ENCODE measurements at places on chromosomes 12 and 14.

DNA sequence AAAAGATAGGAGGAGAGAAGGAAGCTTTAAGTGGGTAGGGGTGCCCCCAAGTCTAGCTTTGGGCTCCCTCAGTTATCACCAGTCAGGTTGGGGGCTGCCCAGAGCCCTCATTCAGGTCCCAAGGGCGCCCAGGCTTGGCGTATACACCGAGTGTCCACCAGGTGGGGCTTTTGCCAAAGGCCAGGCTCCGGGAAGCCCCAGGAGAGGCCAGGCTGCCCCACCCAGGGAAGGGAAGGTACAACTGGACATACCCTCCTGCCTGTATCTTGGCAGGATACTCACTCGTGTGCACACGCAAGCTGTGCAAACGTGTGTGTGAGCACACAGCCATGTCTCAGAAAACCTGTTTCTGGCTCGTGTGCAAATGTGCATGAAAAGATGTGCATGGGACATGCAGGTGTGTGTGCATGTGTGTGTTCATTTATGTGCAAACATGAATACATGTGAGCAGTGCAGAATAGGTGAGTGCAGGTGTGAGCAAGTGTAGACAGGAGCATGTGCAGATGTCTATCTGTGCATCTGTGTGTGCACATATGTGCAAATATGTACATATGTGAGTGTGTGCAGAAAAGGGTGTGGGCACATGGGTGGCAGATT is 103.9 kb upstream of the MYL2 start:
- peak; percentile 4 for DNase-seq

- no peak for DNase-seq
These were observed 39.4 kb downstream of the SH2B3 start for GRCh38 chr12:111444925-111445725.

GRCh38 chr14:68466491-68466977 is 326.3 kb downstream of the ZFP36L1 start:
- DNase-seq, result peak; percentile 95

- no peak for DNase-seq
These were observed 157.6 kb downstream of the PRKCH start for GRCh38 chr14:61478971-61479473.

DNA sequence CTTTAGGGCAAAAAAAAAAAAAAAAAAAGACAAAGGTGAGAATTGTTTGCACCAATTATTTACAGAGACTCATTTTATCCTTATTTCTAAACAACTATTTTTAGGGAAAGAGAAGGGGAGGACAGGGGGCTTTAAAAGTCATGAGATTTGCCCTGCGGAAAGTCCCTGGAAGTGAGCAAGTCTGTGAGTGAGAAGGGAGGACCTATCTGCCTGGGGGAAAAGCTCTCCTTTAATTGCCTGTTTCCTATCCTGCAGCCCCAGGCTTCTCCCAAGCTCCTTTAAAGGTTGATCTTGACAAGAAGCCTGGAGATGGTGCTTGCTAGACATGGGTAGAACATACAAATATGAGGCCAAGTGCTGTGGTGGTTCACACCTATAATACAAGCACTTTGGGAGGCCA is 8.3 kb upstream of the CHST11 start:
- DNase-seq, result no peak

DNA sequence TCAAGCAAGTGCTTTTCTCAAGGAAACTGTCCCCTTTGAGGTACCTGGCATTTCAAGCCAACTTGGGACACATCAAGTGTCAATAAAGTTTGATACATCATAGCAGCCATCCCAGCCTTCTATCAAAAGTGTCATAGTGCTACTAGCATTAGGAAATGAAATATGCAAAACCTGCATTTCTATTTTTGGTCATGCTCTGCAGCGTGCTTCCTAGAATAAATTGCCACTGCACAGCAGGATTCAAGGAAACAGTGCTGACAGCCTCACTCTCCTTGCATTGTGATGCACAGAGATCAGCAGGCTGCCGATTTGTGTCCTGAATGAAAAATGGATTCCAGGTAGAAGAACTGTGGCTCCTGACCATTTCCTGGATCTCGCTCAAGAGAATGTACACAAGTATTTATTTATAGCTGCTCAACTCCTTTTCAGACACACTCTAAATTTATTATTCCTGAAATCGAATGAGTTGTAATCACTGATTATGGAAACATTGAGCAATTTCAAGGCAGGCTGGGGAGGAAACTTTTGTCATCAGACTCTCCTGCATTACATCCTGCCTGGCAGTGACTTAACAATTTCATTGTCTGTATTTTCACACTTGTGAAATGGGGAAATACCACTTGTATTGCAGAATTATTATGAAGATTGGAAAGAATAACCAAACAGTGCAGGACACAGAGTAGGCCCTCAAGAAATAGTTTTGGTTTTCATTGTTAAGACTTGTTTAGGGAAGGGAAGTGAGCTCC is 120.9 kb downstream of the SLC38A6 start:
- DNase-seq, result peak; percentile 83

GRCh38 chr14:54699735-54700134 is 132.8 kb downstream of the SAMD4A start:
- no peak for DNase-seq

DNA sequence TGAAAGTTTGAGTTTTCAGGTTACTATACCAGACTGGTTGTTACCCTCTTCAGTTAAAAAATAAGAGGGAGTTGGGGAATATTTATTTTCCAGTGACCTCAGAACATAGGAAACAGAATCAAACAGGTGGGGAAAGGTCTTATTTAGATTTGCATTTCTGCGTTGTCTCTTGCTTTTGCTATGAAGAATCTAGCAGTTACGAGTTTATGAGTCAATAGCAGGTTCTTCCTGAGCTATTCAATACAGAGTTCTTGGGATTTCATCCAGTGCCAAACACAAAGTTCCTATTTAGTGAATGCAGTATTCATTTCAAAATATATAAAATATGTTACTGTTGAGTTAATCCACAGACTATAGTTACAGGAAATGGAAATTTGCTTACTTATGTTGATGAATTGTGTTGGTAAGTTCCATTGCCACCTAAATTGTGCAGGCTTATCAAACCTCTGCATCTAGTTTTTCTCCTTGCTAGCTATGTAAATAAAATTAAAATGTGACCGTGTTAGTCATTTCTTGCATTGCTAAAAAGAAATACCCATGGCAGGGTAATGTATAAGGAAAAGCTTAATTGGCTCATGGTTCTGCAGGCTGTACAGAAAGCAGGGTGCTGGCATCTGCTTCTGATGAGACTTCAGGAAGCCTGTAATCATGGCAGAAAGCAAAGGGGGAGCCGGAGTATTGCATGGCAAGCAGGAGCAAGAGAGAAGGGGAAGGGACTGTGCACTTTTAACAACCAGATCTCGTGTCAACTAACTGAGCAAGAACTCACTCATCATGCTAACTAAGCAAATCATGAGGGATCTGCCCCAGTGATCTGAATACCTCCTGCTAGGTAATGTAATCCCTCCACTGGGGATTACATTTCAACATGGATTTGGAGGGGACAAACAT is 110.2 kb downstream of the KTN1 start:
- no peak for DNase-seq

DNA sequence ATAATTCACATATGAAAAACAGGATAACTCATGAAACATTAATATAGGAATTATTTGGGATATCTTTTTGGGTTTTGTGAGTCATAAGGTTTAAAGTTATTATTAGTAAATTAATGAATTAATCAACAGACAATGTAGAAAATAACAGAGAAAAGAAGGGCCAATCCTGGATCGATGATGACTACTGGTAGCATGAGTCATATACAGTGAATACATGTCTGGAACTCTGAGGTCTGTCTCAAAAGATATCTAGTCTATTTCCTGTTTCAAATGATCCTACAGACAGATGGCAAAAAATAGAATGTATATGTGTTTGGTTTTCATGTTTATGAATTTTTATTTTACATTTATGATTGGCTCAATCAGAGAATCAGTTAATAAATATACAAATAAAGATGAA is 86.4 kb upstream of the RTL1 start:
- DNase-seq, result peak; percentile 64

DNA sequence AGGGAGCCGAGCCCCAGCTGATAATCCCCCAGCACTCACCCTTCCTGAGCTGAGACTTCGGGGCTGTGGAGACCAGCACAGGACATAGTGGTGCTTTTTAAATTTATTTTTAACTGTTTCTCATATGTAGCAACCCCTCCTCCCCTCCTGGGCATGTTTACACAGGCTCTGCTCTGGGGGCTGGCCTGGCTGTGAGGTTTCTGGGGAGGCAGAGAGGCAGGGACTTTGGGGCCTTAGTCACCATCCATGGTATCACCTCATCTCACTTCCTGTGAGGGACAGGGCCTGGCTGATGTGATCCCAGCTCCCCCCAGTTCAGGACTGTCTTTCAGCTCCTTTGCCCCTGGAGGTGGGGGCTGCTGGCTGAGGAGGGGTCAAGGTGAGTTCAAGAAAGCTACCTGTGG is 20.4 kb downstream of the VASH1 start:
- no peak for DNase-seq

GRCh38 chr14:68652433-68652690 is 140.5 kb downstream of the ZFP36L1 start:
- DNase-seq, result no peak

DNA sequence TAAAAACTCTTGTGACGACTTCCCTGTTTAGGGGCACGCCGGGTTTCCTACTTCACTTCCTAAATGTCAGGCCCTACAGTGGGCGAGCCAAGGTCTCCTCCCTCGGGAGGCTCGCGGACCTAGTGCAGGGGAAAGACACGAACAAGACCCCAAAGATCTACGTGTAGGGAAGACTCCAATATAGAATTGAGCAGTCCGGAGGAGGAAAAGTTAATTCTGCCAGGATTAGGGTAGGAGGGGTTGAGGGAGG is 564 bp downstream of the ATXN3 start:
- no peak for DNase-seq

GRCh38 chr12:119679490-119679889 is 11.6 kb downstream of the PRKAB1 start:
- DNase-seq, result no peak

GRCh38 chr12:16692099-16692498 is 86.1 kb upstream of the LMO3 start:
- no peak for DNase-seq

GRCh38 chr12:70154087-70154638 is 89.1 kb upstream of the CNOT2 start:
- no peak for DNase-seq

- DNase-seq, result no peak
These were observed 192.9 kb upstream of the NUDT4 start for GRCh38 chr12:93184672-93185368.

GRCh38 chr12:101297661-101298060 is 17.8 kb downstream of the UTP20 start:
- DNase-seq, result no peak

DNA sequence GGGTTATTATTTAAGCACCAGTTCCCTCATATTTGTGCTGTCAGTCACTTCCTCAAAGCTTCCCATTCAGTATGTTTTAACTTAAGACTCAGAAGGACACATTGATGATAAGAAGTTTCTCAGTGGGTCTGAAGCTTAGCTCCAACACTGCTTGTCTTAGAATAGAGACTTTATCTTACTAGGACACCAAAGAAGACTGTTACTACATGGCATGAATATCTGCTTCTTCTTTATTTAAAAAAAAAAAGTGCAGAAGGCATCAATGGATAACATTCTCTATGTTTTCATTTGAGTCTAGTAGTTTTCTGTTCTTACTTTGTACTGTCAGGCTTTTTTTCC is 404.2 kb downstream of the DAD1 start:
- DNase-seq, result no peak

DNA sequence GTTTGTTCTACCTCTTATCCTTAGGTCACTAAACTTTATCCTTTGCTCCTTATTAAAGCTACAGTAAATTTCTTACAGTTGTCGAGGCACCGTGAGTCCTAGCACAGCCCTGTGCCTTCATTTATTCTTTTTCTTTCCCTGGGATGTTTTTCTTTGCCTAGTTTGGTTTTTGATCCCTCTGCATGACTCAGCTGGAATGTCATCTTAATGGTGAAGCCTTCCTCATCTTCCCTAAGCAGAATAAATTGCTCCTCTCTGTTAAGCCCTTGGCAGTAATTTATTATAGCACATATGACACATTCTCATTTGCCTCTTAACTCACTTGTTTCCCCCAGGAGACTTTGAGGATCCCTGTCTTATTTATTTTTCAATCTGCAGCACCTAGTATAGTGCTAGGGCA is 16.6 kb downstream of the ACTR10 start:
- DNase-seq, result peak; percentile 48

- peak; percentile 67 for DNase-seq
These were observed 63.4 kb upstream of the SLCO1C1 start for GRCh38 chr12:20631711-20632110.

GRCh38 chr12:127722611-127723010 is 544.4 kb upstream of the TMEM132C start:
- no peak for DNase-seq

GRCh38 chr12:124445121-124445718 is 122.2 kb downstream of the NCOR2 start:
- DNase-seq, result no peak

DNA sequence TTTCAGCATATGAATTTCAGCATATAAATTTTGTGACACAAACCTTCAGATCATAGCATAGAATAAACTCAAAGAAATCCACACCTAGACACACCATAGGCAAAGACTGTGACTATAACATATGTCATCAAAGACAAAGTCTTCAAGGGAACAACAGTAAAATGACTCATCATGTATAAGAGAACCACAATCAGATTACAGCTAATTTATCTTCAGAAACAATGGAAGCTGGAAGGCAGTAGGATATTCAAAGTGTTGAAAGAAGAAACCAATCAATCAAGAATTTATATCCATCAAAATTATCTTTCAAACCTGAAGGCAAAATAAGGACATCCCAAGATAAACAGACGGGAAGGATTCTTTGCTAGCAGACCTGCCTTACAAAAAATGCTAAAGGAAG is 29.0 kb downstream of the DLK1 start:
- peak; percentile 34 for DNase-seq

GRCh38 chr12:47066278-47067025 is 13.0 kb upstream of the PCED1B start:
- peak; percentile 66 for DNase-seq

- DNase-seq, result no peak
These were observed 420.1 kb downstream of the DIO2 start for GRCh38 chr14:79791055-79791732.

Measured in fibroblast of skin of abdomen (primary cell).